Stimulated activated CD8-positive, alpha-beta memory T cell treated with anti-CD3 and anti-CD28 coated beads, Interleukin-4, amount 100 ng/mL, for 1 hour (primary cell): ENCODE measurements at places on chromosomes 2 and 18.

DNA sequence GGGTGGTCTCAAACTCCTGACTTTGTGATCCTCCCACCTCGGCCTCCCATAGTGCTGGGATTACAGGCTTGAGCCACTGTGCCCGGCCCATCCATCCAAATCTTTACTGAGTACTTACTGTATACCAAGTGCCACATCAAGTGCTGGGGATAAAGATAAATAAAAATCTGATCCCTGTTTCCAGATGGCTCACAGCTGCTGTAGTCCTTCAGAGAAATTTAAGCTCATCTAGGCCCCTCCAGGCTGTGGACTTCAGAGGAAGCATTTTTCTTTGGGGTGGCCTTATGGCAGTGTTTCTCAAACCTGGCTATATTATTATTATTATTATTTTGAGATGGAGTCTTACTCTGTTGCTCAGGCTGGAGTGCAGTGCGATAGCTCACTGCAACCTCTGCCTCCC, 33.7 kb upstream of the GTF2A1L start:
- no peak for DNase-seq

- DNase-seq = no peak
These were observed 16.3 kb downstream of the CNDP2 start for GRCh38 chr18:74512321-74513053.

DNA sequence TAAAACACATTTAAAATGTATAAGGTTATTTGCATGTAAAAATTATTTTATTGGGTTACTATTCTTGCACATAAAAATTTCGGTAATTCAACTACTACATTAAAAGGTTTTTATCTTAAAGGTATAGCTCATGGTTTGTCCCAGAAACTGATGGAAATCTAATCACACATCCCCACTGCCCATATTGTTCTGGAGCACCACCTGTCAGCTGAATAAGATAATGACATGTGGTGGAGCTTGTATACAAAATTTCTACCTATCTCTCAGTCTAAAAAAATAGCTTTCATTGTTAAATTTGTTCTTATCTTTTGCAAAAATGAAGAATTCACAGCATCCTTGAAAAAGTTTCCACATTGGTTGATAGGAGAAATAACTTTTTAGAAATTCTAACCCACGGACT, 18.3 kb downstream of the ERBB4 start:
- DNase-seq = no peak

- DNase-seq = no peak
These were observed 650.1 kb upstream of the VRK2 start for GRCh38 chr2:57396355-57397098.

DNA sequence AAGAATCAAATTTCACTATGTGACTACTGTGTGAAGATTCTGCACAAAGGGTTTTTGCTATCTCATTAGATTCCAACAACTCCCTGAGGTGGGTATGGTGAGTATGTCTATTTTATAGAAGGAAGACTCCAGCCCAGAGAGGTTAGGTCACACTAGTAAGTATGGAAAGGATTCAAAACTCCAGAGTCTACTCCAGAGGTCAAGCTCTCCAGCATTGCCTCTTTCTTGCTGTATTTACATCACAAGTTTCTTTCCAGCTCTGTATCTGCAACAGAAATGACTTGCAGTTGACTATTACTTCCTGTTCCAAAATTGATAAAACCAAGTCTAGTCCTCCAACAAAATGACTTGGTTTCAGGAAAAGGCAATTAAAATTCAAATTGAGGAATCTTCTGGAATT, 2.1 kb downstream of the COL4A4 start:
- no peak for DNase-seq
